ENCODE measurements at places on chromosomes 3 and 15. TPM values are rescaled to one million over a fixed set of nuclear protein-coding genes. Genes with fewer than 3 reads are reported as not detected.

DNA sequence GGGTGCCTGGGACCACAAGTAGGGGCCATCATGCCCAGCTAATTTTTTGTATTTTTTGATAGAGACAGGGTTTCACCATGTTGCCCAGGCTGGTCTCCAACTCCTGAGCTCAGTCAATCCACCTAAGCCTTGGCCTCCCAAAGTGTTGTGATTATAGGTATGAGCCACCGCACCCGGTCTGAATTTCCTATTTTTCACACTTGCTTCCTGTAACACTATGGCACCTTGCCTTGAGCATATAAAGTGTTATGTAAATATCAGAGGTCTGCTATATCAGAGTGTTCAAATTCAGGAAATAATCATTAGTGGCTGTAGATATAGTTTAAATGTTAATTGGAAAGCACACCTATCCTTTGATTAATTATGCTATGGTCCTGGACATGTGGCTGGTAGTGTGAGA lies 165.2 kb downstream of the KCNAB1 start:
- no peak for ATAC-seq

DNA sequence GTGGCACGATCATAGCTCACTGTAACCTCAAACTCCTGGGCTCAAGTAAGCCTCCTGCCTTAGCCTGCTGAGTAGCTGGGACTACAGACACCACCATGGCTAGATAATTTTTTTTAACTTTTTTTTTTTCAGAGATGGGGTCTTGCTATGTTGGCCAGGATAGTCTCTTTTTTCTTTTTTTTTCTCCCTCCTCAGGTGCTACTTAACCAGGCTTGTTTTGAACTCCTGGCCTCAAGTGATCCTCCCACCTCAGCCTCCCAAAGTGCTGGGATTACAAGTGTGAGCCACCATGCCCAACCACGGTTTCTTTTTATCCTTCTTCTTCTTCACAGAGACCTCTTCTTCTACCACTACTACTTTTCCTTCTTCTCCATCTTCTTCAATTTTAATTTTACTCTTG lies 53.8 kb upstream of the MAP4 start:
- ATAC-seq: no peak

DNA sequence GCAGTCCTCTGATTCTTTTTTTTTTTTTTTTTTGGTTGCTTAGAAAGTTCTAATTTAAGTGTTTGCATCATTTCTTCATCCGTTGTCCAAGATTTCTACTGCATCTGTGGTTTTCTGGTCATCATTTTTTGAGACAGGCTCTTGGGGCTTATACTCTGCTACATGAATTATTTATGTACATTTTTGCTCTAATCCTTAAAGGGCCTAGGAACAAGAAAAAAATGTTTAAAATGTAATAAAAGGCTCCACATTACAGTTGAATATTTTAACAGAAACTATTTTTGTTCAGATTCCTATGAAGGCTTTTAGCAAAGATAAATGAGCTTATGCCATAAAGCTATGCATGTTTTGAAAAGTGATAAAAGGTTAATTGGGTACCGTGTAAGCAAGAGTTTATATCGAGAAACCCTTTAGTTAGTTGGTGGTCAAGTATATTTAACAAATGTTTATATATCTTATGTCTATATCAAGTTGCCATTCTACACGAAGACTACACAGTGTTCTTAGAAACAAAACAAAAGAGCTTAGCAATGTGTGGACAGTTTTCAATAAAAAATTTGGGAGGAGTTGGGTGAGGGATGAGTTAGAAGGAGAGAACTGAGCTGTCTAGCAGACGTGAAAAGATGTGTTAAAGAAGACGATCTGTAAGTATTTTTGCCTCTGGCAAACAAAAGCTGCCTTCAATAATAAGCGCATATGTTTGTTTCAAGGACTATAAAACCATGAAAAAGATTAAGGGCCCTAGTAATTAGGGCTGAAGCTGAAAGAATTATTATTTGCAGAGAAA lies 563.6 kb upstream of the NAALADL2 start:
- ATAC-seq: no peak

DNA sequence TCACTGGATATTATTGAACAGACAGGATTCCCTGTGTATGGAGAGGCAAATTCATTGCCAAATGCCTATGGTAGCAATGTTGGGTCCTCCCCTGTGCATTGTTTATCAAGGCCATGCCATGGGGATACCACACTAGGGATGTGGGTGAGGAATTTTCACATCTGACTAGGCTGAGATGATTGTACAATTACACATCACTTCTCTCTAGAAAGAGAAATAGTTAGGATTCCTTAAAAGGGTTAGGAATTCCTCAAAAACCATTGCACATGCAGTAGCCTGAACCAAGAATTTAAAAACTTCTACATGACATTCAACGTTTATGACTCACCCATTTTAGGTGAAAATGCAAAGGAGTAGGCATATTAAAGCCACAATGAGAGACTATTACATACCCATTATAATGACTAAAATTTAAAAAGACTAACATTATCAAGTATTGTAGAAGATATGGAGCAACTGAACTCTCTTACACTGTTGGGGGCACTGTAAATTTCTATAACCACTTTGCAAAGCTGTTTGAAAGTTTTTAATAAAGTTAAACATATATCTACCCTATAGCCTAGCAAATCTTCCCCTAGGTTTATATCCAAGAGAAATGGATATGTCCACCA lies 175.9 kb downstream of the THRB start:
- ATAC-seq: no peak

DNA sequence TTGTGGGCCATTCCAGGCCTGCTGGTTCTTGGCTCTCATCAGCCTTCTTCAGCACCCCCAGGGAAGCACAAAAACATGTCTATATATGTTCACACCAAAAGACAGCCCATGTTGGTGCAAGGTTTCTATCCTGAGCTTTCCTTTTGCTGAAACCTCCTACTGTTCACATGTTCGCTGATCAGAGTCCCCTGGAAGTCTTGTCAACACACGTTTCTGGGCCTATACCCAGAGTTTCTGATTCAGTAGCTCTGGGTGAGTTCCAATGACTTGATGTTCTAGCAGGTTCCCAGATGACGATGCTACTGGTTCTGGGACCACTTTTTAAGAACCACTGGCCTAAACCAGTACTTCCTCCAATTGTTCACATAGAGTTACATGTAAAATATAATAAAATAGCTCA lies 46.0 kb downstream of the SUCNR1 start:
- ATAC-seq: peak; percentile 90

GRCh38 chr15:31017311-31017710 lies 25.9 kb upstream of the MTMR10 start:
- no peak for ATAC-seq

DNA sequence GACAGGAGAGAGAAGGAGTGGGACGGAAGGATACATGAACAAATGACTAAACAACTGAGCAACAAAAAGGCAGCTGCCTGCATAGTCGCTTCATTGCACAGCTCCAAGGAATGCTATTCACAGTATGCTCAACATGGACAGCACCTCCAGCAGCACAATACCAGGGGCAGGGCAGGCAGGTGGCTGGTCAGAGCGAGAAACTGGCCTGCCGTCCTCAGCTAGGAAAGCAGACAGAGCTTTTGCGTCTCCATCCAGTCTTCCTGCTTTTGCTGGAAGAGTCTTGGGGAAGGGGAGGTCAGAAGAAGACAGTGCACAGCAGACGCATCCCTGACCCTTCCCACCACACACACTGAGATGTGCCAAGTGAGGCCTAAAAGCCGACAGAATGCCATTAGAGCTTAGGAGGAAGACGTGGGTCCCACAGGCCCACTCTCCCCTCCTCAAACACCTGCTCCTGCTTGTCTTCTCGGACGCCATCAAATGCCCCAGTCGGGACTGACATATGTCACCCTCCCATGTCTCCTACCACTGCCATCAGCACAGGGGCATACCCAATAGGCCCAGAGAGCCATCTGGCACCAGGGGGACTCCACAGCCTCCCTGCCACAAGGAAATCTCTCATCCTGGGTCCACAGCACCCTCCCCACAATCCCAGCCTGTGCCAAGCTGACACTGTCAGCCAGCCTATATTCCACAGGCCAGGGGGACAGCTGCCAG lies 3.9 kb downstream of the RAB6B start:
- ATAC-seq: no peak

DNA sequence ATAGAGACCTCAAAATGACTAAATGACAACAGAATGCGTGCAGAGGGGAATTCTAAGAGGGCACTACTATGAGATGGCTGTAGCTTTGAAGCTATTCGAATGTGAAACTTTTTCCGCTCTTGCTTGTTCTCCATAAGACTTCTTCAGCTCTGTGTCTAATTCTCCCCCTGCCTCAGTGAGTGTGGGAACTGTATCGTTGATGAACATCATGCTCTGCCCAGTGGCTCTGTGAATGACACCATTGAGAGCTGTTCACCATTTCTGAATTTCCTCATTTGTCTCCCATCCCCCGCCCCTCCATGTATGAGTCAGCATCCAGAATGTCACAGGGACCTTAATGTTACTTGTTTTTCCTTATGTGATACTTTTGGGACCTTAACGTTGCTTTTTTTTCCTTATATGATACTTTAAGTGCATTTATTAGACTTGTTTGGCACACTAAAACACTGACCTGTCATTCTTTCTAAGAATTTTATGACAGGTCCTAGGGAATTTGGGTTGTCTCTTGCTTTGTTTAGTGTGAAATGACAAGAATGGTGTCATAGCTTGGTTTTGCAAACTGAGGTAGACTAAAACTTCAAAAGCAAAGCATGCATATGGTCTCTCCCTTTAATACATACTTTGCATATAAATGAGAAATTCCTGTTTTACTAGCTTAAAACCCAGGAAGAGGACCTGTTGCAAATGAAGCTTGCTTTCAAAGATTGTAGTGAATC lies 99.6 kb downstream of the FNDC3B start:
- peak; percentile 53 for ATAC-seq

DNA sequence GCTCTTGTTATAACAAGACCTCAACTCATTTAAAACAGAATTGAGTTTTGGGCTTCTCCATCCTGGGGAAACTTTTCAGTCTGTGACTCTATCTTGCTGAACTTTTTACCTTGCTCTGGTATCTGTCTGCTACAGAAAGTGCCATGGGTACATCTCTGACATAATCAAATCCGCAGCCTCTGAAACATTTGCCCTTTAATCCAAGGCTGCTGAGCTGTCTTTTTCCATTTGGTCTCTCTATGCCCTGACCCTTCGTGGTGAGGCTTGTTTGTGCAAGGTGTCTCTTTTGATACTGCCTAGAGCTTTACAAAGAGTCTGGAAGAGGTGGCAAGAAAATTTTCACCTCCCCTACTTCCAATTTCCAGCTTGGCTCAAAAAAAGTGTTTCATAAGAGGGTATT lies 11.3 kb downstream of the TMEM108 start:
- ATAC-seq: no peak

DNA sequence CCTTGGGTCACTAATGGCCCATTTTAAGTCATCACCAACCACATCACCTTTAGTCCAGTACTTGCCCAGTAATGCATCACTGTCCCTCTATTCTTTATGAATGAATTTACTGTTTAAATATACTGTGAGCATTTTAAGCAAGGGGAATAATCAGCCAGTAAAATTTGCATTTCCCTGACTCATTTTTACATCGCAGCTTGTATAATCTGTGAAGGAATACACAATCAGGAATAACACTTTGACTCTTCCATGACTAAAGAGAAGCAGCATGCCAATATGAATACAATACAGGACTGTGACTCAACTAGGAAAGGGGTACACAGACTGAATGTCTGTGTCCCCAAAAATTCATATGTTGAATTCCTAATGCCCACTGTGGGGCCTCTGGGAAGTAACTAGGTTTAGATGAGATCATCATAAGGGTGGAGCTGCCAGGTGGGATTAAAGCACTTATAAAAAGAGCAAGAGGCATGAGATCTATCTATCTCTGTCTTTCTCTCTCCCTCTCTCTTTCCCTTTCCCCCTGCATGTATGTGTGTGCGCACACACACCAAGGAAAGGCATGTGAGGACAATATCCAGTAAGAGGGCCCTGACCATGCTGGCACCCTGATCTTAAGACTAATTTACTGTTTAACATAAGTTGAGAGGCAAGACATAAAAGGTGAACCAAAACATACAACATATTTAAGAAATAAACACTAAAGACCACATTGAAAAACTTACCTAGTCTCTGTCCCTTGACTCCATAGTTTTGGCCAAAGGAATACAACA lies 12.1 kb downstream of the B4GALT4 start:
- no peak for ATAC-seq

- peak; percentile 96 for ATAC-seq
These were observed 9.9 kb downstream of the ZBED2 start for GRCh38 chr3:111585217-111585616.

GRCh38 chr3:31203960-31204795 lies 309.7 kb upstream of the GADL1 start:
- no peak for ATAC-seq

DNA sequence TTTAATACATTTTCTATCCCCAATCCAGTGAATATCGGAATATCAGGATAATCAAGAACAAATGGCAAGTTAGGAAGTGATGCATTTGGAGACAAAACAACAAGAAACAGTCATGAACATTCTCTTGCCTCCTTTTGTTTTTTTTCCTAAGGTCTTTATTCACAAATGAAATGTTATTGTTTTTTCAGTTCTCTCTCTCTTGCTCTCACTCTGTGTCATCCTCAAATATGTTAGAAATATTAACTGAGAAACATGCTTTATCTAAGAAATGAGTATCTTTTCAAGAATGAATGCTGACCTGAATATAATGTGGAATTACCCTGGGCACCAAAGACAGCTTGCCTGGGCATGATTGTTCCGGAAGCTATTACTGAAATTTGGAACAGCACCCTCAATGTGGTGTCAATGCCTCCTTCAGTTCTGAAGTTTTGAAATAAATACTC lies 51.3 kb downstream of the RBMS3 start:
- no peak for ATAC-seq

DNA sequence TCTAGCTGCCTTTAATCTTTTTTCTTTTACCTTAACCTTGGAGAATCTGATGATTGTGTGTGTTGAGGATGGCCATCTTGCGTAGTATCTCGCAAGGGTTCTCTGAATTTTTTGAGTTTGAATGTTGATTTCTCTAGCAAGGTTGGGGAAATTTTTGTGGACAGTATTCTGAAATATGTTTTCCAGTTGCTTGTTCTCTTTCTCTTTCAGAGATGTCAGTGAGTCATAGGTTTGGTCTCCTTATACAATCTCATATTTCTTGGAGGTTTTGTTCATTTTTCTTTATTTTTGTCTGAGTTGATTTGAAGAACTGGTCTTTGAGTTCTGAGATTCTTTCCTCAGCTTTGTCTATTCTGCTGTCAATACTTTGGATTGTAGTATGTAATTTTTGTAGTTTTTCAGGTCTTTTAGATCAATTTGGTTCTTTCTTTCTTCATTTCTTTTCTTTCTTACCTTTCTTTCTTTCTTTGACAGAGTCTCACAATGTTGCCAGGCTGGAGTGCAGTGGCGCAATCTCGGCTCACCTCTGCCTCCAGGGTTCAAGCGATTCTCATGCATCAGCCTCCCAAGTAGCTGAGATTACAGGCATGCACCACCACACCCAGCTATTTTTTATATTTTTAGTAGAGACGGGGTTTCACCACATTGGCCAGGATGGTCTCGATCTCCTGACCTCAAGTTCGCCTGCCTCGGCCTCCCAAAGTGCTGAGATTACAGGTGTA lies 366.4 kb upstream of the RASGRP1 start:
- no peak for ATAC-seq

DNA sequence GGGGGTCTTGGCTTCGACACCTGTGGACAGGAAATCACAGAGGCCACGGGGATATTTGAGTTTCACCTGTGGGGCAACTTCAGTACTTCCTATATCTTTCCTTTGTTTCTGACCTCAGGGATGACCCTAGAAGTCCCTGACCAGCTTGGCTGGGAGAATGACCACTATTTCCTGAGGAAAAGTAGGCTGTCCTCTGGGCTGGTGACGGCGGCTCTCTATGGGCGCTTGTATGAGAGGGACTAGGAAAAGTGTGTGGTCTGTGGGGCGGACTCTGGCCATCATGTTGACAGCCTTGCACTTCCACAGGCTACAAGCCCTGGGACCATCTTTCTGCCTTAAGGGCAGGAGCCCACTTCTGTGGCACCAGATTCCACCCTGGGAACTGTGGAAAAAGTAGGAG lies 43.7 kb downstream of the BTD start:
- no peak for ATAC-seq

Gene KBTBD13
- total RNA-seq: not detected

Measured in esophagus mucosa (tissue), 1 donor.